HAP-1 (cell line): ENCODE measurements at places on chromosomes 3 and 15.

- DNase-seq, result no peak
These were observed 28.5 kb downstream of the MGA start for GRCh38 chr15:41688671-41689070.

DNA sequence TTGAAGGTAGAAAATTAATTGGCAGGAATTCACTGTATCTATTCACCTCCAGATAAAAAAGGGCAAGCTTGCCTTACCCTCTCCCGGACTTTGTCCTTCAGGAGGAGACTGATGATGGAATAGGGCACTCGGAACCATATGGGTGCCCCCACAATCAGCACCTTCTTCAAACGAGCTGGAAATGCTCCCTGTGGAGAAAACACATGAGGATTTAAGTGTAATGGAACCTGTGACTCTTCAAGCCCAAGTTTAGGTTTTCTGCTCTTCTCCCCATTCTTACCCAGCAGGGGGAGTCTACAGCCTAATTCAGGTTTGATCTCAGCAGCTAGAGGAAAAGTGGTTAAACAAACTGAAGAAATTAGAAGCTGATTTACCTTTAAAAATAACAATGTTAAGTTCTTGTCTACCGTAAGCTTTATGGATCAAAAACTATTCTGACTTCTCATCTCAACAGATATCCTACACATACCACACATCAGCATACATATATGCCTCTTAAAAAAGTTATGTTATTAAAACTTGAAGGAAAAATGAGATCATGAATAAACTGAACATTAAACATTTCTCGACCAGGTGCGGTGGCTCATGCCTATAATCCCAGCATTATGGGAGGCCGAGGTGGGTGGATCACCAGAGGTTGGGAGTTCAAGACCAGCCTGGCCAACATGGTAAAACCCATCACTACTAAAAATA is 57.5 kb upstream of the SIN3A start:
- peak; percentile 48 for DNase-seq

DNA sequence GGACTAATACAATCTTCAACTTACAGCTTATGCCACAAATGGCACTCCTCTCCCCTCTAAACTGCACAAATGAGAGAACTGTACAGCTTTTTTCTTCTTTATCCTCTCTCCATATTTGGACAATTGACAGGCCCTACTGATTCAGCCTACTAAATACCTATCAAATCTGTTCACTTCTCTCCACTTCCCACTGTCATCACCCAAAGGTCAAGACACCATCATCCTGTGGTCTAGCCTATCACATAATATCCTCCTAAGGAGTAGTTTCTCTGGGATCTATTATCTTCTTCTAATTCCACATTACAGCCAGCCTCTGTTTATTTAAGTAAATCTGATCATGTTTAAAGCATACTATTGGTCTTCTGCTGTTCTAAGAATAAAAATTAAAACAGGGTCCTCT is 33.0 kb upstream of the SLC12A8 start:
- DNase-seq, result no peak

DNA sequence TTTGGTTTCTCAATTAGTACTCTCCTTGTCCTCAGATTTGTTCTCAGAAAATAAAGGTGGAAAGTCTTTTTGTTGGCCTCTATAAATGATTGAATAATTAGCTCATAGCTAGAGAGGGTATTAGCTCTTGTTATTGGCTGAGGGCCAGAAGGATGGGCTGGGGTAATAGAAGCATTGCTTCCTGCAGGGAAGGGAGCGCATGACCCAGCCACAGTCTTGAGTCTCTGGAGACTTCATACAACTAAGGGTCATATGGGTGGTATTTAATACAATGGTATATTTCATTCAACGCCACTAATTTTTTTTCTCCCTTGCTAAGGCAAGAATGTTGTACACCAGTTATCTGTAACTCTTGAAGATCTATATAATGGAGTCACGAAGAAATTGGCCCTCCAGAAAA is 8.4 kb downstream of the DNAJA4 start:
- no peak for DNase-seq

- DNase-seq, result no peak
These were observed 21.6 kb downstream of the SAMMSON start for GRCh38 chr3:70020906-70021660.

- DNase-seq, result no peak
These were observed 3.0 kb downstream of the SLC51A start for GRCh38 chr3:196219194-196219969.

DNA sequence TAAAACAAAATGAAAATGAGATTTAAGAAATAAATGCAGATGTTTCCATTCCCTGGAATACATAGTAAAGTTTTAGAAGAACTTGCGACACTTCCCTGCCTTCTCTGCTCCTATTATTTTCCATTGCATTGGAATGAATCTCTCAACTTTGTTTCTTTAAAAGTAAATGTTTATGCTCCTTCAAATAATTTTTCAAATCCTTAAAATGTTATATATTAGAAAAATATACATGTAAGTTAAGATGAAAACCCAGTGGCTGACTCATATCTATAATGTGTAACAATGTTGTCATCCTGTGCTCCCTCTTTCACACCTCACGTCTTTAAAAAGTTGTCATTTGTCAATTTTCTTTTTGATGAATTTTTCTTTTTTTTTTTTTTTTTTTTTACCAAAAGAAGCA is 3.6 kb downstream of the RBMS3 start:
- DNase-seq, result no peak

- DNase-seq, result peak; percentile 45
These were observed 26.4 kb downstream of the RBM6 start for GRCh38 chr3:49966233-49966942.

- no peak for DNase-seq
These were observed 300.7 kb upstream of the SATB1 start for GRCh38 chr3:18725668-18726407.

DNA sequence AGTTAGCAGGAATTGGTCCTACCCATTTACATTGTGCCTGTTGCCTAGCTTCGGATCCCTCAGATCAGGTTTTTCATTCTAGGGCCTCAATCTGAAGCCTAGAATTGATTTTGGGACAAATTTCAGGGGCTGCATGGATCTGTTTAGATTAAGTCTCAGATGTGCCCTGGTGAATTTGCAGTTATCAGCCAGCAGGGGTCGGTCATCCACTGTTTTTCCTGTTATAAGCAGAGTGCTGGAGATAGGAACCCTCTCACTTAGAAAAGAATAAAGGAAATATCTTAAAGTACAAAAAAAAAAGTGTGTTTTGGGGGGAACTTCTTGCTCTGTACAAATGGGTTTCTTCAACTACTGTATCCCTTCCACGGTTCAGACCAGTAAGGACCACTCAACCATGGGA is 212.5 kb downstream of the BCHE start:
- peak; percentile 10 for DNase-seq

DNA sequence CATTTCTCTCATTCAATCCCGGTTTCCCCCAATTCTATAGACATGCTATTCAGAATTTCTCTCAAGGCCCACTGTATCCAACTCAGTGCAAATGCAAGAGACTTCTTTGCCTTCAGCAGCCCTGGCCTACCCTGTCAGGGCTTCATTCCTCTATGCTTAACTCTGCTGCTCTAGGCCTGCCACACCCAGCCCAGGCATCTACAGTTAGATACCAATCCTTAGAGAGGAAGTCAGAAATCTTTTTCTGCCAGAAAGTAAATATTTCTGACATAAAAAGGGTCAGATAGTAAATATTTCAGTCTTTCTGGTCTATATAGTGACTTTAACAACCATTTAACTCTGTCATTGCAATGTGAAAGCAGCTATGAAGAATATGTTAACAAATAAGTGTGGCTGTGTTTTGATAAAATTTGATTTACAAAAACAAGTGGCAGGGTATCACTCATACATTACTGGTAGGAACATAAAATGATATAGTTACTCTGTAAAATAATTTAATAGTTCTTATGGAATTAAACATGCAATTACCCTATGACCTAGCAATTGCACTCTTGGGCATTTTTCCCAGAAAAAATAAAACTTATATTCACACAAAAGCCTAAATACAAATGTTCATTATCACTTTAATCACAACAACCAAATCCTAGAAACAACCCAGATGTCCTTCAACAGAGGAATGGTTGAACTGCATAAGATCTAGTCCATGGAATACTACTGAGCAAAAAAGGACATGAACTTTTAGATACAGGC is 942.0 kb downstream of the SQOR start:
- no peak for DNase-seq

- DNase-seq, result no peak
These were observed 414.6 kb upstream of the TBL1XR1 start for GRCh38 chr3:177611752-177612334.

- DNase-seq, result peak; percentile 4
These were observed 1.4 kb downstream of the ITGA11 start for GRCh38 chr15:68430471-68431036.

GRCh38 chr3:9008550-9009255 is 45.4 kb upstream of the RAD18 start:
- no peak for DNase-seq

GRCh38 chr15:90872486-90873184 is 4.2 kb downstream of the FURIN start:
- DNase-seq, result peak; percentile 43

DNA sequence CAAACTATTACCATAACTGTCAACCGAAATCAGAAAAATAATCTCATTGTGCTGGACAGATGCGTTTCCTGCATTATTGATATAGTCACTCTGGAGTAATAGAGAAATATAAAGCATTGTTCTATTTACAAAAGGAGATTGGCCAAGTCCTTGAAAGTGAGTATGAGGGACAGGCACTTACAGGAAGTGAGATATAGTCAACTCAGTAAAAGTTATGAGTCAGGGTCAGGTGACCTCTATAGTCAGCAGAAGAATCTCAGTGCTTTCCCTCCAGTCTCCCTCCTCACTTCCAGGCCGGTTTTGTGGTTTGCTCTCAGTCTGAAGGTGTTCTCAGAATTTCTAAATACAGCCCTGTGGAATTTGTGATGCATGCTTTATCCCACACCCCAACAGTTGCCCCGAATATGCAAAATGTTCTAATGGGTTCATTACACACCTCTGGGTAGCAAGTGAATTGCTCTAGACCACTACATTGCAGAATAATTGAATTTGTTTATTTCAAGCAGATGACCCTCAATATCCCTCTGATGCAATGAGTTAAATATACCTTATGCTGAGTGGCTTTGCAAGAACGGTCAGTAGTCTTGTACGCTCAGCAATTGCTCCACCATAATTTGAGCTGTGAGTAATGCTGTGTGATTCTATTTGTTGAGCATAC is 787.7 kb downstream of the MCTP2 start:
- no peak for DNase-seq

- no peak for DNase-seq
These were observed 113.8 kb downstream of the ADCY5 start for GRCh38 chr3:123335007-123335670.
